ENCODE measurements at places on chromosomes 4 and X.

- no peak for DNase-seq
Observed at GRCh38 chr4:77715414-77716290, 103.5 kb downstream of the CNOT6L start.

GRCh38 chr4:15144249-15144966, 142.1 kb downstream of the CPEB2 start:
- no peak for DNase-seq

DNA sequence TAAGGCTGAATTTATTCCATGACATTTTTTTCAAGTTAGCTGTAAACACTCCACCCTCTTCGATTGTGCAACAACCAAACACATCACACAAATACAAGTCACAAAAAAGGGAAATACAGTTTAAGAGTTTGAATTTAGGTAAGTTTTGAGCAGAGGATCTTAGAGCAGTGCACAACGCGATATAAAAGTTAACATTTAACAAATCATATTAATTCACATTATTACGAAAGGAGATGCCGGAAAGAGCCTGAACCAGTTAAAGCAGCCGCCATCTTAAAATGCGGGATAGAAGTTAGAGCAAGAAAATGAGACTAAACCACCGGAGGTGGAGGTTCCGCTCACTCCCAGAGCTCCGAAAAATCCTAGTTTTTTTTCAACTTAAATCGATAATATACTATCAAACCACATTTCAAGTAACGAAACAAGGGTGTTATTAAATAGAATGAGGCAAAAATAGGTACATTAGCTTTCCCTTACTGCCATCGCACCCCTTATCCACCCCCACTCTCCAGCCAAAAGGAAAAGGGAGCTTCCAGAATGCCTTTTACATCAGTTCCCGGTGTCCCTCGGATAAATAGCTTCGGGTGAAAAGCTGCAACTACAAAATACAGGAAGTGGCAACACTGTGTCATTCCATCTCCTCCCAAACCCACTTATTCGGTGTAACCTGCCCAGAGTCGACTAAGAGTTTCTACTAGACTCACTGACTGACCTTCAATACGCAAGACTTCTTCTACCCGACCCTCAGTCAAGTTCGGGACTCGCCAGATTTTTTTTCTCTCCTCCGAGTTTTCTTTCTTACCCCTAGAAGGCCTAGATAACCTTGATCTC, 1.9 kb downstream of the UBE2D3 start:
- DNase-seq: peak; percentile 23

GRCh38 chr4:1166509-1167243, 5.7 kb downstream of the SPON2 start:
- no peak for DNase-seq

- no peak for DNase-seq
Observed at GRCh38 chr4:156945532-156945931, 26.1 kb downstream of the PDGFC start.

DNA sequence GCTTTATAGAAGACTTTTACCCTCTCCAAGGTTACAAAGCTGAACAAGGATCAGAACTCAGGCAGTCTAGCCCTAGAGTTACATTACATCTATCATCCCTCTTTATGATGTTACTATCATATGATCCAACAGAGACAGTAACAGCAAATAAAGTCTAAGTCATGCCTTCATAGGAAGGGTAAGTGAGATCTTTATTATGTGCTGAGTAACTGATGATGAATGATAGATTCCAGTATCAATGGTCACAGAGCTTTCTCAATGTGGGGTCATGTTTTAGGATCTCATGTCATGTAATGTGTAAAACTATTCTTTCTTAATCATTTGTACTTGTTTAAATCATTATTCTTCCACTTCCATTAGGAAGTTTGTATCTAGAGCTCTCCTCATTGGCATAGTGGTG, 22.8 kb downstream of the ELOVL6 start:
- DNase-seq: no peak

DNA sequence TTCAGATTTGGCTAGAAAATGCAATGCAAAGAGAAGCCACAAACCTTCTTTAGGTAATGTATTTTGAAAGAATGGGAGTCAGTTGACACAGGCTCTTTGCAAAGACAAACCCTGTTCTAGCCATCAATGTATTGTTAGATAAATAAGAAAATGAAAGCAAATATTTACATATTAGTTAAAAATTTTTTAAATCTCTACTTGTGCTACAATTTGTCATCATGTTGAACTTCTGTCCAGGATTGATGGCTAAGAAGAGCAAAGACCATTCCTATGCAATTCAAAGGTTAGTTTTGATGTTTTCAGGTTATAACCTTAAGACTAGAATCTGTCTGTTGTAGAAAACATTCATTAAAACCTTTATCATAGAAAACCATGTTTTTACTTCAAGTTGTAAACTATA, 788.8 kb upstream of the FTHL17 start:
- DNase-seq: no peak

DNA sequence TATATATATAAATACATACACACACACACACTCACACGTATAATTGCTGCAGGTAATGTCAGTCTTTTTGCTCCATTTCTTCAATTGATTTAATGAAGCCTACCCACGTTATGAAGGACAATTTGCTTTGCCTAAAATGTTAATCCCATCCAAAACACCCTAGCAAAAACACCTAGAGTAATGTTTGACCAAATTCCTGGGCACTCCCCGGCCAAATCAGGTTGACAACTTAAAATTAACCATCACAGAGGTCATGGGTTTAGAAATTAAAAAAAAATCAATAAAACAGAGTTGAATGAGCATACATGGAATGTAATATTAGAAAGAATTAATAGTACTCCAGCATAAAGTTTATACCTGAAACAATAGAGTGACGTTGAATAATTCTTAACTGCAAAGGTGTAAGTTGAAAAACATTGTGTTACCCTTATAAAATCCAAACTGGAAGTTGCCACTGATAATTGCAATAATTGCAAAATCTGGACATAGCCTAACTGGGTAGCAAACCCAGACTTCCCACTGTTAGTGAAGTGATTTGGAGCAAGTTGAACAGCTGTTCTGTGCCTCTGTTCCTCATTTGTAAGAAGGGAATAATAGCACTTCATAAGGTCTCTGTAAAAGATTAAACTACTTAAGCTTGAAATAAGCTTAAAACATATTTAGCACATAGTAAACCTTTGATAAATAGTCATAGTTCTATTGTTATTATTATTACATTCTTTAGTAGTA, 2120.5 kb downstream of the PCDH7 start:
- no peak for DNase-seq

GRCh38 chr4:57055886-57056285, 54.3 kb downstream of the IGFBP7 start:
- DNase-seq: peak; percentile 6

DNA sequence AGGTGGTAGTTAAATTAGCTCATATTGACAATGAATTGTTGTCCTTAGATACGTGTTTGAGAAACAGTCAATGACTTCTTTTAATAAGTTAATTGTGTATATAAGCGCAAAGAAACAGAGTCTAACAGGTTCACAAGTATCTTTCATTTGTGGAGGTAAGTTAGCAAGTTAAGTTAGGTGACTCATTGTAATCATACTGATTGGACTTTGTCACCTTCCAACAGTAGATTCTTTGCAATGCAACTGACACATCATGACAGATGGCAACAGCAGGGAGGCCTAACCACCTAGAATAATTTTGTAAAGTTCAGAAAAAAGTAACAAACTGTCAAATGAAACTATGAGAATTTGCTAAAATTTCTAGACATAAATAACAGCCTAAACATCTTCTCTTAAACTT, 207.6 kb upstream of the PITX2 start:
- DNase-seq: no peak

DNA sequence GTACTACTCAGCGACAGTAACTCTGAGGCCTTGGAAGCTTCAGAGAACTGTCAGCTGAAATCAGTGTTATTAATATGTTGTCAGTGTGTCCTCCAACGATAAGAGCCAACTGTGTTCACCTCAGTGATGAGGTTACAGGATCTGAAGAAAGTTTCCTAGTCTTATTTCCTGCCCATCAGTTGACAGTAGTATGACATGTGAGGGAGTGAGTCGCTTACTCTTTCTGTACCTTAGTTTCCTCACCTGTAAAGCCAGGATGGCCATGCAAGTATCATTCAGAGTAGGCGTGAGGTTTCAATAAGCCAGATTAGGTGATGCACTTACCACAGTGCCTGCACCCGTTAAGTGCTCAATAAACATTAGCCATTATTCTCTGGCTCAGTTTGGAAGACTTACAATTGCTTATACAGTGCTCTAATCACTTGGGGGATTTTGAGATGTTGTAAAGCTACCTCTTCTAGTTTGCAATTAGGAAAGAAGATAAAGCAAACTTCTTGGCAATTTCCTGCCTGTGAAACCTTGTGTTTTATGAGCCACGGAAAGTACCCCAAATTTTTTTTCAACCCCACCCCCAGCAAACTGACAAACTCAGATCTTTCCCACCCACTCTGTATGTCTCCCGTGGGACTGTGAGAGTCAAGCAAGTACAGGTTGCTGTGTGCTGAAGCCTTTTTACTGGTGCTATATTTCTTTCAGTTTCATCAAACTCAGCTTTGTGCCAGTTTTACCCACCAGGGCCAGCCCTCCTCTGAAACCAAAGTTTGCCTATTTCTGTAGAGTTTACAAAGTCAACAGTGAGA, 62.2 kb downstream of the ANXA3 start:
- DNase-seq: no peak

GRCh38 chrX:6917666-6918065, 229.8 kb upstream of the STS start:
- DNase-seq: no peak

DNA sequence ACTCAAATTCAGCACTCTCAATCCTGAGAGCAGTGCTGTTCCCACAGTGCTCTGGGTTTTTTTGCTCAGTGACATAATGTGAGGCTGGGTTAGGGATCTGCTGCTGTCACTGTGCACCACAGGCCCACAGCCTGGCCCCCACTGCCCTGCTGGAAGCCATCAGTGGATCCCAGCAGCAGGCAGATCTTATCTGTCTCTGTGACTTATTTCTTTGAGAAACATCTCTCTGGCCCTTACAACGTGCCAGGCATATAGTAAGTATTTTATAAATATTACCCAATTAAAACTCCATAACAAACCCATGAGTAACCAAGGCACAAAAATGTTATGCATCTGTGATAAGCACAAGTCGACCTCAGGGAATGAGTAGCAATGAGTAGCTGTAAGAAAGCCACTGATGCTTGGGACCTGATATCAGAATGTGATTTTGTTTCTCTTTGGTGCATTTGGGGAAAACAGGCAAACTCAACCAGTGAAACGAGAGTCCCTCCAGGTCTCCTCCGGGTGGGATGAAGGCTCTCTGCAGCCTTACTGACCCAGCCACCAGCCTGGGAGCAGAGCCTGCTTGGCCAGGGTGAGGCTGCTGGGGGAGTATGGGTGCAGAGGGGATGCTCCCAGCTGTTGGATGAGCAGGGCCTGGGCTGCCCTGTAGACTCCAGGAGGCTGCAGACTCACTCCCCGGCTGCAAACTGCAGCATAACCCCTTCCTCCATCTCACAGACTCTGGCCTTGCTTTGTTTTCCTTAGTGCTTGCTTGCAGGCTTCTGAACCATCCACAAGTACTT, 172.7 kb upstream of the LNX1 start:
- DNase-seq: no peak

DNA sequence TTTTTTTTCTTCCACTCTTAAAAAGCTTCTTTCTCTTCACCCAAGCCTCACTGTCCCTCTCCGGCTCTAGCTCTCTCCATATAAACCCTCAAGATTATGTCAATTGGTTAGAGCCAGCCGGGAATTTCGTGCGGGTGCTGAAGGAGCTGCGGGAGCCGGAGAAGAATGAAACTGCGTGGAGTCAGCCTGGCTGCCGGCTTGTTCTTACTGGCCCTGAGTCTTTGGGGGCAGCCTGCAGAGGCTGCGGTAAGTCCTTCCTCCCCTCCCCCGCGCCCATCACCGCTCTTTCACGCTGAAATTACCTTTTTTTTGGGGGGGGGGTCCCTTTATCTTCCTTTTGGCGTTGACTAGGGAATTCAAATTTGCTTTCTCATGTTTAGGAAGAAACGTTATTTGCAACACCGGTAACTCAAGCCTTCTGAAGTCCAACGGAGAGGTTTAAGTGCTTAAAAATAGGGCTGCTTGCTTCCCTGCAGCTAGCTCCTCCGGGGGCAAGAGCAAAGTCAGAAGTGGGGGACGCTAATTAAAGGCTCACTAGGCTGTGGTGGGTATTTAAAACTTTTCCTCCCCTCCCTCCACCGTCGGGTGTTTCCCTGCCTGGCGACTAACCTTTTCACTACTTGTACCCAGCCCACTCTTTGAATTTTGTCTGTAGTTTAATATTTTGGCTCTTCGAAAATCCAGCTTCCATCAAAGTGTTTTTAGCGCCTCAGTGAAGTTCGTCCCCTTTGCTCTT, 491 bp downstream of the COL4A5 start:
- DNase-seq: peak; percentile 5

- DNase-seq: no peak
Observed at GRCh38 chr4:105504744-105505143, 30.9 kb upstream of the PPA2 start.

- DNase-seq: no peak
Observed at GRCh38 chr4:143337600-143338287, 1.1 kb downstream of the GAB1 start.

- DNase-seq: peak; percentile 78
Observed at GRCh38 chrX:155094468-155095061, 23.3 kb downstream of the BRCC3 start.

DNA sequence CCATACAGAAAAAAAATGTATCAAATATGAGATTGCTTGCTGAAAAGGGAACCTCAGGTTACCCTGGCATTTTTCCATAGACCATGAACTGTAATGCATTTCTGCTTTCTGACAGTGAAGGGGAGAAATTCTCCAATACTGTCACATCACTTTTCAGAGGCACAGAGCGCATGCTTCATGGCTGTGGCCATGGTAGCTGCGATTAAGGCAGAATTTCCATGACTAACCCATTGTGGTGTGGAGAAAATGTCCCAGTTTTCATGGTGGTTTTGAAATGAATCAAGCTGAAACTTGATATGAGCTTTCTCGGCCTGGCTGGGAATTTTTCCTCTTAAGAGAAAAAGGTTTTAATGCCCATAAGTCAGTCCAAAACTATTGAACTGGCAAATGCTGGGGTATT, 39.5 kb upstream of the MAP3K15 start:
- DNase-seq: no peak

DNA sequence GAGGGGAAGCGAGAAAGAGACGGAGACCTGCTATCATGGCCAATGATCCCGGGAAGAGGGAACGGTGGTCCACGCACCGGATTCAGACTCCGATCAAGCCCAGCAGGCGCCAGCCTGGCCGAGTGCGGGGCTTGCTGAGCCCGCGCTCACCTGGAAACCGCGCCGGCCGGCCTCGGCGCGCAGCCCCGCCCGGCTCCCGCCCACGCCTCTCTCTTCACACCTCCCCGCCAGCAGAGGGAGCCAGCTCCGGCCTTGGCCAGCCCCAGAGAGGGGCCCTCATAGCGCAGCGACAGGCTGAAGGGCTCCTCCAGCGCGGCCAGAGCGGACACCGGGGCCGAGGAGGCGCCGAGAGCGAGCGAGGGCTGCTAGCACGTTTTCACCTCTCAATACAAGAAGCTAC, 36.8 kb upstream of the SPANXN2 start:
- DNase-seq: no peak

- DNase-seq: no peak
Observed at GRCh38 chr4:88599298-88599697, 7.0 kb downstream of the HERC3 start.

DNA sequence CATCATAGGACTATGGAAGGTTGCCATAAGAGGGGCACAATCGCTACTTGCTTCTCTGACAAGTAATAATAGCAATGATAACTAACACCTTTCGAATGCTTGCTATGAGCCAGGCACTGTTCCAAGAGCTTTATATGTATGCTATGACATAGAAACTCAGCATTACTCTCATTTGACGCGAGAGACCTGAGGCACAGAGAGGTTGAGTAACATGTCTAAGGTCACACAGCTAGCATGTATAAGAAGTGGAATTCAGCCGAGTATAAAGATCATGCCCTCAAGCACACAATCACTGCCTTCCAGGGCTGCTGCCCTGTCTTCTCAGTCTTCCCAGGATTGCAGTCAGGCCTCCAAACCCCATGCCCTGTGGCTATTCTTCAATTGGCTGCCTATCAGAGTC, 19.5 kb downstream of the PJA1 start:
- DNase-seq: no peak

Data from NCI-H526 (cell line).